ENCODE measurements at places on chromosomes 12 and 14.
A peak's percentile ranks its signal among the peaks of the same experiment; 100 is the strongest.

GRCh38 chr14:92729634-92730358 lies 18.6 kb downstream of the LGMN start:
- DNase-seq, result peak; percentile 89

- DNase-seq, result no peak
Observed at GRCh38 chr14:35247777-35248475, 44.3 kb upstream of the PSMA6 start.

DNA sequence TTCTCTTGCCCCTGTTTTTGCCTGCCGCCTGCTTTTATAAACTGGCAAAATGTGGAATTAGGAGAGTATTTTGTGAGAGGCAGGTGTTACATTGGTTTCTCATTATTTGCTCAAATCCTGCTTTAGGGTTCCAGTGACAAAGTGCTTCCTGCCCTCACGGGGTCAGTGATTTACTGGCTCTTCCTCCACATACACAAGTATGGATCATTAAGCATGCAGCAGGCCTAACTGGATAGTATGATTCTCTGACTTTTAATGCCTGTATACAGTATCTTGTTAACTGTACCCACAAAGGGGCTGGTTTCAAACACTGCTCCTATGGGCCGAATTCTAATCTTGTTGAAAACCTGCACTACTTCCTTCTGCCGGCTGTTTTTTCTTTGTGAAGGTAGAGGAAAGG lies 63.2 kb downstream of the PTCSC3 start:
- no peak for DNase-seq

- no peak for DNase-seq
Observed at GRCh38 chr12:101789171-101789570, 41.6 kb downstream of the GNPTAB start.

DNA sequence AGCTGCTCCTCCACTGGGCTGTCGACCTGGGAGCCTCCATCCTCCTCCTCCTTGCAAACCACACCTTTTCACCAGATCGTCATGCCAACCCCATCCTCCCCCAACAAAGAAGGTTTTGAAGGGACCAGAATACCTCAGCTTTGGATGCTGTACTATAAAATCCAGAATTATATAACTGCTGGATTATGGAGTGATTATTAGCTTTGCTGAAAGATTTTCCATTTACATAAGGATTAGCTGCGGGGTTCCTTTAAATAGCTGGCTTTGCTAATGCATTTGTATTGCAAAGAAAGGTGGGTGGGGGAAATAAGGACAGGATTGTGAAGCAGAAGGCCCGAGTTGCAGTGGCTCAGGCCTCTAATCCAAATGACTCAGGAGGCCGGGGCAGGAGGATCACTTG lies 36.6 kb downstream of the ESRRB start:
- DNase-seq, result no peak

GRCh38 chr12:26318661-26319068 lies 123.3 kb downstream of the SSPN start:
- peak; percentile 28 for DNase-seq

- DNase-seq, result peak; percentile 79
Observed at GRCh38 chr12:119179335-119180021, 747 bp downstream of the HSPB8 start.

- DNase-seq, result no peak
Observed at GRCh38 chr14:24927809-24928208, 122.1 kb downstream of the STXBP6 start.

DNA sequence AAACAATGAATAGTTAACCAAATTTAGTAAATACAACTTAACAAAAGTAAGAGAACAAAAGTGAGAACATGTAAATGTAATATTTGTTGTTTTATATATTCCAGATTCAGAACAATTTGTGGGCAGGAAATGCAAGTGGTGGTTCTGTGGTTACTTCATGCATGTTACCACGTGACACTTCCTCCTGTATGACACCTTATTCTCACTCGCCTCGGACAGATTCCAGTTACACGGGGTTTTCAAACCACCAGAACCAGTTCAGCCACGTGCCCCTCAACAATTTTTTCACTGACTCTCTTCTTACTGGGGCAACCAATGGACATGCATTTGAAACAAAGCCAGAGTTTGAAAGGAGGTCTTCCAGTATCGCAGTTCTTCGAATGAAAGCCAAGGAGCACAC lies 21.0 kb downstream of the ALX1 start:
- DNase-seq, result no peak

- DNase-seq, result peak; percentile 52
Observed at GRCh38 chr12:108511633-108512540, 3.2 kb upstream of the FICD start.

DNA sequence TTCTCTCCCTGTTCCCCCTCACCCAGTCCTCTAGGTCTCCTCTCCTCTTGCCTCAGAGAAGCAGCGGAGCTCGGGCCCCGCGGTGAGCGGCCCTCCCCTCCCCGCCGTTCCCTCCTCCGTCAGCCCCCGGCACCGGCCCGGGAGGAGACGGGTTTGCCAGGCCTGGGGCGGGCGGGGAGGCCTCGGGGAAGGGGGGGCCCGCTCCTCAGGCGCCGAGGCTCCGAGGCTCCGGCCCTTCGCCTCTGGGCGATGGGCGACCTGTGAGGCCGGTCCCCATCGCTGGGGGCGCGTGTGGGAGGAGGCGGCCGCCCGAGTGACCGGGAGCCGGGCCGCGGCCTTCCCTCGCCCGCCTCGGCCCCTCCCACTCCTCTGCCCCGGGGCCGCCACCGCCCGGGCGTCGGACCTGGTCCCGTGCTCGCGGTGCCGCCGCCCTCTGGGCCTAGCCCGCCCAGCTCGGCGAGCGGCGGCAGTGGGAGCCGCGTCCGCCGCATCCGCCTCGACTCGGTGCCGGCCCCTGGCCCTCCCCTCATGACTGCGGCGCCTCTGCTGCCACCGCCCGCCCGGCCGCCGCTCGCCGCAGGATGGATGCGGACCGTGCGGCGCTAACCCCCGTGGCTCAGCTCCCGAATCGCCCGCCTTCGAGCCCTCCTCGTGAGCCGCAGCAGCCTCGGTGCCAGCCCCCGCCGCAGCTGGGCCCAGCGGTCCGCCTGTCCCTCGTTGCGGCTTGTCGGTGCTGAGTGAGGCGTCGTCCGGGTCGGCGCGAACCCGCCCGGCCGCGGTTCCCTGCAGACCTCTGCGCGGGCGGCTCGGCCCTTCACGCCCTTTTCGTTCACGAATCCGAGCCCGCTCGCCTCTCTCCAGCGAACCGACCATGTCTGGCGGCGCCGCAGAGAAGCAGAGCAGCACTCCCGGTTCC lies 574 bp downstream of the WNK1 start:
- no peak for DNase-seq

GRCh38 chr14:102320033-102320660 lies 601 bp downstream of the ZNF839 start:
- DNase-seq, result peak; percentile 42

- DNase-seq, result no peak
Observed at GRCh38 chr14:52783206-52783605, 8.2 kb downstream of the GNPNAT1 start.

- no peak for DNase-seq
Observed at GRCh38 chr12:131267576-131267975, 313.9 kb downstream of the ADGRD1 start.

DNA sequence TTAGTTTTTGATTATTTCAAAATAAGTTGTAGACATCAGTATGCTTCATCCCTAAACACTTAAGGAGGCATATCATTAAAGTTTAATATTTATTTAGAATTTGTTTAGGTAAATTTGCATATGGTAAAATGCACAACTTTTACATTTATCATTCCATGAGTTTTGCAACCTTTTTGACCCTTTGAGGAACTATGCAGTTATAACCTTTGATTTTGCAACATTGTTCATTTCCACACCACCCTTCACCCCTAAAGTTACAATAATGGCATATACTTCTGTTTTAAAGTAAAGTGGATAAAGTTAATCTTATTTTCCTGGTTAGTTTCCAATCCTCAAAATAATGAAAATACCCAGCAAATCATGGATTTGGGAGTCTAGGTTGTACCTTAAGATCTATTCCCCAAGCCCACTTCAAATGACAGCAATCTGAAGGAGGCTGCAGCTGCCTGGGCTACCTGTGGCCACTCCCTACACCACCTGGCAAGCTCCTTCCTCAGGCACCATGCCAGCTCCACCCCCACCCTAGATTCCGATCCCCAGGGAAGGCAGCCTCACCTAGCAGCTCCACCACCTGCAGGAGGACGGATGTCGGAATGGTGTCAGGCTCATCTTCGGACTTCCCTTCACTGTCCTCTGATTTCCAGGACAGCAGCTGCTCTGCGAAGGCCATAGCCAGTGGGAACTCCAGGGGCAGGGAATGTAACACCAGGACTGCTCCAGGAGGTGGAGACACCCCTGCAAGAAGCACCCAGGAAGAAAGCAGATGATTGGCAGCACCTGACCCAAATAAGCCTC lies 65.1 kb downstream of the TRAFD1 start:
- DNase-seq, result no peak

- DNase-seq, result peak; percentile 32
Observed at GRCh38 chr12:67469666-67470065, 178.9 kb upstream of the DYRK2 start.

GRCh38 chr12:118107694-118108093 lies 3.9 kb upstream of the VSIG10 start:
- DNase-seq, result no peak

DNA sequence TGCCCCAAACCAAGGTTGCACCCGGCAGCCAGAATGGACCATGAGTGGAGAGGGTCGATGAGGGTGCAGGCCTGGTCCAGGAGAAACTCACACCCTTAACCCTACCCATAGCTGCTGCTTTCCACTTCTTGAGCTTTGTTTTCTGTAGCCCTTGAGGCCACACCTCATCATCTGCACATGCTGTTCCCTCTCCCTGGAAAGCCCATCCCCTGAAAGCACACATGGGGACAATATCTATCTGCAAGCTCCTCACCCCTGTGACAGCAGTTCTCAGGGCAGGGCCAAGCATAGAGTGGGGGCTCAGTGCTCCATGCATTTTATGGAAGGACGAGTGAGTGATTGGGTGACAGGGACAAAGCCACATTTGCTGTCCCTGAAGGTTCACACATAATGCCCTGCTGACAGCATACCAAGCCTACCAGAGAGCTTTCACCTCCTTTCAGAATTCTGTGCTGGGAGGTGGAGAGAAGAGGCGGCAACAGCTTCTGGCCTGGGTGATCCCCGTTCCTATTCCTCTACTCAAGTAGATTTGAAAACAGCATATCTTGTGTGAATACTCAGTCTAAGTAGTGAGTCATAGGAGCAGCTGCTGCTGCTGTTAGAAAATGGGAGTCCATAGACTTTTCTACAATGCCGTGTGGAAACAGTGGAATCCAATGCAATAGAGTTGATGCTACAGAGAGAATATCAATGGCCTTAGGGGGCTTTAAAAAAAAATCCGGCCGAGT lies 44.6 kb downstream of the SRGAP1 start:
- peak; percentile 57 for DNase-seq

DNA sequence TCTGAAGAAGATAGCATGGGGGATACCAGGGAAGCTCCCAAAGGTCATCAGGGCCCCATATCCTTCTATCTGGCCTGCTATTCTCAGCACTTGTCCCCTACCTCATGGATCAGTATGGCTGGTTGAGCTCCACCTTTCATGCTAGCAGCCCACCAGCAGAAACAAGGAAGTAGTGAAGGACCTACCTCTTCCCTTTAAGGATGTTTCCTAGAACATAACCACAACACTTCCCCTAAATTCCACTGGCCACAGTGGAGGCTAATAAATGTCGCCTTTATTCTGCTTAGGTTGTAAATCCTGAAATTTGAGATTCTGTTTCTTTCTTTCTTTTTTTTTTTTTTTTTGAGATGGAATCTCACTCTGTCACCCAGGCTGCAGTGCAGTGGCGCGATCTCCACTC lies 128.6 kb upstream of the PARP11 start:
- DNase-seq, result no peak

DNA sequence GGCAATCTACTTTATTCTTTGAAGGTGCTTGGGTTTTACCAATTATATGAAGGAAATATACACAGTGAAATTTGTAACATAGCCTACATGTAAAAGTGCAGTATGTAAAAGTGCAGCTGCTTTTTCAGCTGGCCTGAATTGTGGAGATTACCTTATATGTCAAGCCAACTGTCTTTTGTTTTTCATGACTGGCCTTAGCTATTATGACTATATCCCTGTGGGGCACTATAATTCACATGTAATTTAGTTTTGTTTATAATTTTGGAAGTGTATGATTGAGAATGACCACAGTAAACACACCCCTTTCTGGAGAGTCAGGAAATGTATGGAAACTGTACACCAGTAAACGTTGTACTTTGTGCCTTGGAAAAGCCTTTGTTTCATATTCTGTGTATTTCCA lies 435.0 kb upstream of the STXBP6 start:
- no peak for DNase-seq

DNA sequence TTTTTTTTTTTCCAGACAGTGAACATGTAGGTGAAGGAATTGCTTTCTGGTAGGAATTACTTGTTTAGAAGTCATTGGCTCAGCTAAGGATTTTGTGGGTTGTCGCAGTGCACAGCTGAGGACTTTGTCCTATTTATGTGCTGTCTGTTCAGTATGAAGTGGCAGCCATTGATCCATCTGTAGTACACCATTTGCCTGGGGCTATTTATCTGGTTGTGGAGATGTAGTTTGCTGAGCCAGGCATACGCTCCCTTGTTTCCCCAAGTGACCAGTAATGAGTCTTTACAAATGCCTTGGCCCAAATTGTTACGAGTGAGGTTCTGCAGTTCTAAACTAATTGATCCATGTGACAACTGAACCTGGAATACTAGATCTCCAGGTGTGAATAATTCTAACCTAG lies 140.1 kb downstream of the NRXN3 start:
- DNase-seq, result no peak

GRCh38 chr12:71938728-71939385 lies at the start of gene TPH2:
Gene TPH2 (plus strand): TSS chr12:71938845. CDS start chr12:71938987, 142 bp downstream.
- peak; percentile 62 for DNase-seq

GRCh38 chr12:39319180-39319579 lies 123.7 kb downstream of the KIF21A start:
- no peak for DNase-seq

DNA sequence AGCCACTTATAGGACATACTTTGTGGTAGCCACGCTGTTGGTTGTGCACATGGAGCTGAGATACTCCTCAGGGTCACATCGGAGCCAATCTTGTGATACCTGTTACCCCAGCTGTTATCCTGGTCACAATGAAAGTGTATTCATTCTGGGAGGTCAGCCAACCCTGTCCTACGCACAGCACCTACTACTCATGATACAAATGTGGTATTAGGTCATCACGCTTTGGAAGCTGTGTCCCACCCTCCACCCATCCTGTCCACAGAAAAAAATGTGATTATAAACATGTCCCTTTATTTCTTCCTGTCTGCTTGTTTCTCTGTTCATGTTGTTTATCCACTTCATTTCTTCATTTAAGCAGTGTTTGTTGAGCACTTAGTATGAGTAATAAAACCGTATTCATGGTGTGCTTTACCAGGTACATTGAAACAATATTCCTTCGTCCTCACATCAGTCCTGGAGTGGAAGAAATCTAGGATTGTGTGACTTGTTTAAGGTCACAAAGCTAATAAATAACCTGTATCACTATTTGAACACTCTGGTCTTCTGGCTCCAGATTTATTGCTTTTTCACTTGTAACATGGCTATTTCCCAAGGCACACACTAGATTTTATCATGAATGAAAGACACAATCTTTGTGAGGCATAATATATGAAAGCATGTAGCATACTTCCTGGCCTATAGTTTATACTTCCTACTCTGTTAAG lies 73.1 kb downstream of the DERA start:
- DNase-seq, result no peak
